ENCODE measurements at places on chromosomes 16 and 17.

- no peak for DNase-seq
Observed at GRCh38 chr17:8856869-8857575, 10.5 kb downstream of the PIK3R6 start.

DNA sequence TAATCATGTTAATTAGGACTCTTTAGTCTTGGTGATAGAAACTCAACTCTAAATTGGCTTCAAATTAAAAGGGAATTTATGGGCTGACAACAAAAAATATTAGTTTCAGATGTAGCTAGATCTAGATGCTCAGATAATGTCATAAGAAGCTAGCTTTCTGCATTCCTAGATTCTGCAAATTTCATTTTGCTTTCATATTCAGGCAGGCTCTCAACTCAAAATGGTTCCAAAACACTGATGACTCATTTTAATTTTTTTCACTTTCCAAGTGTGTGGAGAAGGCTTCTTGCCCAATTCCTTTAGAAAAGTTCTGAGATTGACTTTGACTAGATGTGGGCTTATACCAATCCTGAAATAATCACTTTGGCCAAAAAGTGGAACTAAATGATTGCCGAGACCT lies 236.7 kb upstream of the GOT2 start:
- DNase-seq: no peak

GRCh38 chr16:10972108-10972818 lies 27.9 kb downstream of the CLEC16A start:
- no peak for DNase-seq

DNA sequence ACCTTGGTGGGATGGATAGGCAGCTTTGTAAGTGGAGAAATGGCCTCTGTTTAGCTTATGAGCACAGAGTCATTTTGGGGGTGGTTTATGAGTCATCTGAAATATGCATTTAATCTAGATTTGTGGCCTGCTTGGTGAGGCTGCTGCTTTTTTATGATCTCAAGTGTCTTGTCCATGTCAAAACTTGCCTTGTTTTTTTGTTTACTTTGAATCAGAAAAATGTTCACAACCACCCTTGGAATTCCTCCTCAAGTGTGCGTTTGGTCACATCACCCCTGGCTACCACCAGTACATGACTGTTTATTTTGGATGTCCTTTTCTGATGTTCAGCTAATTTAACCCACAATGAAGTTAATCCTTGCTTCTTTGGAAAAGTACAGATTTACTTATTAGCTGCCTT lies 64.6 kb downstream of the FTO start:
- no peak for DNase-seq

DNA sequence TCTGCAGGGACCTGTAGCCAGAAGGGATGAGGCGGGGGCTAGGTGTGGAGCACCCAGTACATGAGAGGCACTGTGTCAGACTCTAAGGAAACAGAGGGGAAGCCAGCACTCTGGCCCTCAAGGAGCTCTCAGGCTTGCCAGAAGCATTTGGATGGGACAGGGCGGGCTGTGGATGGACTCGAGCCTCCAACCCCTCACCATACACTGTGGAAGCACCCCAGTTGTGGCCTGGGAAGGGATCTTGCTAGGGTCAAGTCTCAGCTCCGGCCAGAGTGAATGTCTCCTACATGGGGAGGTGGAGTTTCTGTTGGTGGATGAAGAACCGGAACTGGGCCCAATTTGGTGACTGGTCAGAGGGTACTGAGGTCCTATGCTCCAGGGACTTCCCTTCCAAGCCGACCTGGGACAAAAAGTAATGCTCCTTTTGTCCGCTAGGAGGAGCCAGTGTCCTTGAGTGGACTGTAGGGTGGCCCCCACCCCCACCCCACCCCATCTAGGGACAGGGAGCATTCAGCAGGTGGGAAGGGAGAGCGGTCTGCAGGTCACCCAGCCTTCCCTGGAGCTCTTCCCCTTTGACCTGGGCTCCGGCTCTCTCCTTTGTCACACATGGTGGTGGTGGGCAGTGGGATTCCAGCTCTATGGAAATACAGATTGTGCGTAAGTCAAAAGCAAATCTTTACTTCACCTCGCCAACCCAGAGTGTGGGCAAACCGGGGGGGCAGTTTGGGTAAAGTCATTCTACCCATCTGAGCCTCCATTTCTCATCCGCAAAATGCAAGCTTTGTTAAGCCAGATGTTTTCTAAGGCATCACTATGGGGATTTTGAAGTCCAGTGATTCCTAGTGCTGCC lies 20.4 kb upstream of the PHB1 start:
- peak; percentile 17 for DNase-seq

DNA sequence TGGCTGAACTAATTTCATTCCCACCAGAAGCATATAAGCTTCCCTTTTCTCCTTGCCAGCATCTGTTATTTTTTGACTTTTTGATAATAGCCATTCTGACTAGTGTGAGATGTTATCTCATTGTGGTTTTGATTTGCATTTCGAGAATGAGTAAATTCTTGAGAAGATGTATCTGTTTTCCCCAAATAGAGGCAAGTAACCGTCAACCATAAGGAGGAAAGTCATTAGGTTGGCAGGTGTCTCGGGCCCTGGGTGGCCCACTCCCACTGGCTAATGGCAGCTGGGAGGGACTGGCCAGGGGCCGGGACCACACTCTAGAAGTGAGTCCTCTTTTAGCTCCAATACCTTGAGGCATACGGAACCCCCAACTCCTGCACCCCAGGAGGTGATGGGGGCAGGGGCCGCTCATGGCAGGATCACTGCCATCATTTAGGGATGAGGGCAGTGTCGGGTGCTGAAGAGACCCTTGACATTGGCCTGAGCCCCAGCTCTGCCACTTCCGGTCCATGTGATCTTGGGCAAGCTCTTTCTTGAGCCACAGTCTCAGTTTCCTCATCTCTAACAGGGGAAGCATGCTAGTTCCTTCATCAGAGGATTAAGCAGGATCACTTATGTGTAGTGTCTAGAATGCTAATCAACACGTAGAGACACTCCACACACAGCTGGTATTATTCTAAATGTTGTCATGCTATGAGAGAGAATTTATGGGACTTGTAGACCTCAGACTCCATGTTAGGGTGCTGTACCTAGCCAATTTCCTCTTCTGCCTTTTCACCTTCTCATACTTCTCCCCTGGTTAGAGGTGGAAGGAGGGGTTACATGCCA lies 44.3 kb downstream of the RGS9 start:
- peak; percentile 15 for DNase-seq

GRCh38 chr17:76671912-76672262 lies 28.3 kb upstream of the ST6GALNAC1 start:
- no peak for DNase-seq

GRCh38 chr16:88651989-88652761 lies 1.3 kb upstream of the CYBA start:
- no peak for DNase-seq

GRCh38 chr17:4304417-4305027 lies 40.7 kb upstream of the ANKFY1 start:
- peak; percentile 75 for DNase-seq

DNA sequence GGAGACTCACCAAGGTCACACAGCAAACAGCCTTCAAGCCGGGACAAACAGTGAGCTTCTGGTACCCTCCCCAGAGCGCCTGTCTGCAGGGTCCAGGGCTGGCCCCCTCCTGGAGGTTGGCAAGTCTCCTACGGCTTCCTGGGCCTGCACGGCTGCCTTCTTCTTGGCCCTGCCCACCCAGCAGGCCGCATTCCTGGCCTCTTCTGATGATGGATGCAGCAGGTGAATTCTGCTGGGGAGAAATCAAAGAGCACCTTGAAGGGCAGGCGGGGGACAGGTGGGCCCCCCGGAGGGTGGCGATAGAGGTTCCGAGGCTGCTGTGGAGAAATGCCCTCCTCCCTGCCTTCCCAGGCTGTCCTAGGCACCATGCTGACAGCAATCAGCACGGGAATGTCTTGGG lies 3.8 kb upstream of the NOS2 start:
- no peak for DNase-seq
